ENCODE measurements at places on chromosomes 16 and 17. TPM values are rescaled to one million over a fixed set of nuclear protein-coding genes. Genes with fewer than 3 reads are reported as not detected.

DNA sequence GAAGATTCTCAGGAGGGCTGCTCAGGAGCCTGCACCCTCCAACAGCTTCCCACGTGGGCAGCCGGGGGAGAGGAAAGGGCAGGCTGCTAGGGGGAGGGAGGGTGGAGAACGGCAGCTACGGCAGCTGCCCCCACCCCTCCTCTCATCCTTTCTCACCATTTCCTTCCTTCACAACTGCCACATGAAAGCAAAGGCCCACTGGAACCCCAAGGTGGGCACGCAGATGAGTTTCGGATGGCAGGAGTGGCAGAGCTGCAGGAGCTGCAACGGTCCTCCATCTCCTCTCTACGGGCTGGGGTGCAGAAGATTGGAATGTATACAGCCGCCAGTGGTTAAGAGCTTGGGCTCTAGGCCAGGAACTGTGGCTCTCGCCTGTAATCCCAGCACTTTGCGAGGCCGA lies 77.7 kb downstream of the GAS7 start:
- no peak for DNase-seq

GRCh38 chr16:88634141-88634993 lies 4.0 kb upstream of the IL17C start:
- DNase-seq: no peak

GRCh38 chr17:2723505-2723996 lies 12.0 kb upstream of the CLUH start:
- no peak for DNase-seq

DNA sequence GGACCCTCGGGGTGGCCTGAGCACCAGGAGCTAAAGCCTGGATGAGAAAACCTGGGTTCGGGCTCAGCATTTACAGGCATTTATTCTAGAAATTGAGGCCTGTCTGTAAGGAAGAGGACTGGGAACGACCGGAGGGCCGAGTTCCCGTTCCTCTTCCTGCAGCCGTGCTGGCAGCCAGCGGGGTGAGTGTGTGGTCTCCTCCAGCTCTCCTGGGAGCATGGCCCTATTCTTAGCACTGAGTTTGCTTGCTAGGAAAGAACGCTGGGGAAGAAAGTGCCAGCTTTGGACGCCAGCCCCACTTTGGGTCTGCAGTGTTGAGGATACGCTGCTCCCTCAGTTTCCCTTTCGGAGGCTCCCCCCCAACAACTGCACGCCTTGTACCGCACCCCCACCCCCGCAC lies 49.6 kb downstream of the MGAT5B start:
- DNase-seq: no peak

The DHRS11 gene
- 5.7 TPM for total RNA-seq
